ENCODE measurements at places on chromosomes 2 and 18.

GRCh38 chr2:69086466-69086865, 73.5 kb downstream of the ANTXR1 start:
- no peak for DNase-seq

GRCh38 chr2:176177580-176178037, 10.9 kb upstream of the HOXD1 start:
- no peak for DNase-seq

- no peak for DNase-seq
Observed at GRCh38 chr2:49359721-49360406, 205.5 kb upstream of the FSHR start.

DNA sequence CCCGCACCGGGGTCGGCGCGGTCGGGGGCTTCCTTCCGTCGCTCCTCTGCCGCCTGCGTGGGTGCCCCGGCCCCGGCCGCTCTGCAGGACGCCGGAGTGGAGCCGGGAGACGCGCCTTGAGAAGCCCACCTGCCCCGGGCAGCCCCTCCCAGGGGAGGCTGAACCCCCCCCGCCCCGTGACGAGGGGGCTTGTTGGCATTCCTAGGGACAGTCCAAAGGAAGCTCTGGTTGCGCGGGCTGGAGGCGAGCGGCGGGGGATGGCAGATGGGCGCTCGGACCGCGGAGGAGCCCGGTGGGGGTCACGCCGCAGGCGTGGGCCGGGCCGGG, 133.5 kb upstream of the MGAT5 start:
- no peak for DNase-seq

GRCh38 chr2:220533485-220533884, 906.1 kb downstream of the SLC4A3 start:
- DNase-seq, result no peak

DNA sequence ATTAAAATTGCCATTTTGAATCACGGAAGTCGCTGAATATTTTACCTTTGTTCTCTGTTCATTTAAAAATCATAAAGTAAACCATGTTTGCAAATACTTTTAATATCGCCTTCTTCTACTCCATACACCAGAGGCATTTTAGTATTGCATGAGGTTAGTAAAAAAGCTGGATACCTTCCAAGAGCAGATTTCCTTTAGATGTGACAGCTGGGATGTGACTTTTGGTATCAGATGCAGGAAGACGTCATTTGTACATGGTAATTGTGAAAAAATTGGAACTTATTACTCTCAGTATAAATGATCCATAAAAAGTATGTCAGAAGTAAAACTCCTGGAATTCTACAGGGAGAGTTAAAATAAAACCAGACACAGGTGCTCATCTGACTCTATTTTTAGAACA, 89.5 kb downstream of the SLC4A10 start:
- DNase-seq, result no peak

- DNase-seq, result no peak
Observed at GRCh38 chr2:107932488-107932887, 53.8 kb upstream of the SLC5A7 start.

- no peak for DNase-seq
Observed at GRCh38 chr2:85596026-85596333, 435 bp downstream of the RNF181 start.

DNA sequence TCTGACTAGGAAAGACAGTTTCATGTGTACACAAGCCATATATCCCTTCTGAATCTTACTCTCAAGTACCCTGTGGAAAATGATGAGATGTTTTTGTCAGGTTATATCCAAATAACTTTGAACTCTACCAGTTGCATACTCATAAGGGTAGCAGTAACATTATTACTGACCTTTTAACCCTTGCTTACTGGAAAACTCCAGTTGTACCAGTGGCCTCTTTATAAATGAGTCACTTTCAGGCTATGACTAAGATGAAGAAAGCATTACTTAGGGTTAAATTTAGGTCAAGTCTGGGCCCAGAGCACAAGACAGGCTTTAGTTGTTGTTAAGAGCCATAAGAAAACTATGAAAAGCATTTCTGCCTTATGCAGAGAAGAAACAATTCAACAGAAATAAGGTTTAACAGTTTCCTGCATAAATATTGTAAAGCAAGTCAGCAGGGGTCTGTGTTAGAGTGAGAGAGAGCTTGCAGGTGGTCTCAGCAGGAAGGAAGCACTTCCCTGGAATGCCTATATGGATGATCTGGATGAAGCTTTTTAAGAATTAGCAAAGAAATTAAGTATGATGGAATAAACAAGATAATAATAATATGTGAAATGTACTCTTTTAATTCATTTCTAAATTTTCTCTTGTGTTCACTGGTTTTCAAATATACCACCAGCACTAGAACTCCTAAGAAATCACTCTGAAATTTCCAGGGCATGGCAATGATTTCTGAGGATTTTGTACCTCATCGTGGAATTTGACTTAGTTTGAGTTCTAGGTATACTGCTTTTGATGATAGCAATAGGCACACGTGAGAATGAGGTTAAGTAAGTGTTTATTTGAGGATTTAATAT, 126.6 kb downstream of the UBE2E3 start:
- no peak for DNase-seq

DNA sequence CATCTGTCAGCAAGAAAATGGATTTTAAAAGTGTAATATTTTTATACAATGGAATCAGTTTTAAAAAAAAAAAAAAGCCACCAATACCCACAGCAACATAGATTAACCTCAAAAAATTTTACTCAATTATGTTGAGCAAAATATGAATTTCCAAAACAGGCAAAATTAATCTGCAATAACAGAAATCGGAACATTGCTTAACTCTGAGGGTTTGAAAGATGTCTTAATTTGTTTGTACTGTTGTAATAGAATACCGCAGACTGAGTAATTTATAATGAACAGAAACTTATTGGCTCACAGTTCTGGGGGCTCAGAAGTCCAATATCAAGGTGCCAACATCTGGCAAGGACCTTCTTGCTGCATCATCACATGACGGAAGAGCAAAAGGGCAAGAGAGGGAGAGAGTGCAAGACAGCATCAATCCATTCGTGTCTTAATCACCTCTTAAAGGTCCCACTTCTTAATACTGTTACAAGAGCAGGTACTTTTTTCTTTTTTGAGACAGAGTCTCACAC, 31.8 kb upstream of the TNFAIP6 start:
- no peak for DNase-seq

Data from right cardiac atrium (tissue), 5 donors.